Stimulated activated CD4-positive, alpha-beta T cell treated with anti-CD3 and anti-CD28 coated beads, Interleukin-2, amount 100 ng/mL, for 24 hours (primary cell): ENCODE measurements at places on chromosomes 1 and 21.

DNA sequence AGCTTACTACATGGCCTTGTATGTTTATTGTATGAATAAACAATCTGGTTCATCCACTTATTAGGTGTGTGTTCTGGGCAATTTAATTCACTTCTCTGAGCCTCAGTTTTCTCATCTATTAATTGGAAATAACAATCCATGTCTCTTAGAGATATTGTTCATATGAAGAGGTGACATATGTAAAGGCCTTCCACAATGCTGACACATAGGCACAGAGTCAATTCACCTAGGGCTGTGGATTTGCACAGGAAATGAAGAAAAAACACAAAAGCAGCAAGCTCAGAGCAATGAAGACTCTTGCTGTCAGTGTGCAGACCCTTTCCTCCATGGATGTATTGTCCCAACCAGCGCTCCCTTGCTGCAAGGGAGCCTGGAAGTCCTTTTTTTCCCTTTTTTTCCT lies 195.2 kb upstream of the CAMK1G start:
- DNase-seq, result no peak

- DNase-seq, result no peak
These were observed 23.1 kb upstream of the PHTF1 start for GRCh38 chr1:113782406-113782805.

DNA sequence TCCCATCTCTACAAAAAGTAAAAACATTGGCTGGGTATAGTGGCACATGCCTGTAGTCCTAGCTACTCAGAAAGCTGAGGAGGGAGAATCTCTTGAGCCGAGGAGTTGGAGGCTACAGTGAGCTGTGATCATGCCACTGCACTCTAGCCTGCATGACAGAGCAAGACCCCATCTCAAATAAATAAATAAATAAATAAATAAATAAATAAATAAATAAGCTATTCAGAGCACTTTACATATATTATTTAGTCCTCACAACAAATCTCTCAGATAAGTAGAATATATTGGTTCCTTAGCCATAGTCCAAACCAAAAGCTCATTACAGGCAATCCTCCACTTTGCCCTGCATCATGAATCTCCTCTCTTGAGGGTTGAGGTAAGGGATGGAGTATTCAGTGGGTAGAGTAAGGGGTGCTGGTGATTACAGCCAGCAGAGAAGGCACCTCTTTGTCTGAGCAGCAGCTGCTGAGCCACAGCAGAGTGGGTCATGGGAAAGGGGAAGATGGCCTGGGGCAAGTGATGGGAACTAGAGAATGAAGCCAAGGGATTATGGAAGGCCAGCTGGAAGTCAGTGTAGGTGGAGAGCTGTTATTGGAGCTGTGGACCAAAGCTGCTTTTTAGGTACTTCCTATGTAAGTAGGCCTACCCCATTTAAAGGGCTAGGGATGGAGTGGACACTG lies 115.5 kb upstream of the ZNF644 start:
- no peak for DNase-seq

DNA sequence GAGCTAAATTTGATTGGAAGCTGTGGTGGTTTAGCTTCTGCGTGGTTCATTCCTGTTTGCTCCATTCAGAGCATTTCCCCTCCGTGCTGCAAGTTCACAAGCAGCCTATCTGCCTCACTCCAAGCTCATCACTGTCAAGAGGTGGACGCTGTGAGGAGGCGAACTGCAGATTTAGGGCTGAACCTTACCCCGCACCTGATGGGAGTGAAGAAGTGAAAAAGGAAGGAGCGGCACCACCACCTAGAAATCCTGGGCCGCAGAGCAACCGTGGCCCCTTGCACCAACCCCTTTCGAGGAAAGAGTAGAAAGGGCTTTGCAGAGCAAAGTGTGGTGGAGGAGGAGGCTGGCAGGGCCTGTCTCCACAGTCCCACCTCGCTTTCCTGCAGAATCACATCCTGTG lies 117.4 kb downstream of the IER5 start:
- DNase-seq, result no peak

DNA sequence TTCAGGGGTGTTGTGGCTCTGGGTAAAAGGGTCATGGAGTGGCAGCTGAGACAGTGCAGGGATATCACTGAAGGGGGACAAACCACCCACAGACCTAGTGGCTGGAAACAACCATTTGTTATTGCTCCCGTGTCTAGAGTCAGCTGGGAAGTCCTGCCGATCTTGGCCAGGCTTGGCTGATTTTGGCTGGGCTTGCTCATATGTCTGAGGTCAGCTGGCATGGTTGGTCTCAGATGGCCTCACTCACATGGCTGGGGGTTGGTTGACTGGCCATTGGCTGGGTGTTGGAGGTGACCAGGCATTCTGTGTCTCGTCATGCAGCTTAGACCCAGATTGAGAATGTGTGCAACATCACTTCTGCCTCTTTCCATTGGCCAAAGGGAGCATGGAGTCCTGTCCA lies 203.8 kb upstream of the POU3F1 start:
- no peak for DNase-seq

- no peak for DNase-seq
These were observed 27.9 kb downstream of the TNFRSF1B start for GRCh38 chr1:12194666-12195216.

GRCh38 chr1:231507476-231508355 lies 20.8 kb upstream of the TSNAX start:
- no peak for DNase-seq

DNA sequence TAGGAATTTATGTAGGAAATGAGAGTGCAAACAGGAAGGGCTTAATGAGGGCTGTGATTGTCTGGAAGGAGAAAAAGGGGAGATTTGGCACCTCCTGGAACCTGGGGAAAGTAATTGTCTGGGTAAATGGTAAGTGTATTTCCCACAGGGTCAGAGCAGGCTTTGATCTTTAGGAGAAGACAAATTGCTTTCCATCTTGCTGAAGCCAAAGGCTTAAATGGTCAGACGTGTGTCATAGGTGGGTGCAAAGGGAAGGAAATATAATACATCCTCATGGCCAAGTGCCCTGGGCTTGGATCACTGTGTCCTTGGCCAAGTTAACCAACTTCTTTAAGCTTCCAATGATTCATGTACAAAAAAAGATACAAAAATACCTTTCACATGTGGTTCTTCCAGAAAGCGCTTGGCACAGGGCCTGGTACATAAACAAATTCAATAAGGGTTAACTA lies 1.3 kb upstream of the DUSP23 start:
- DNase-seq, result no peak

- no peak for DNase-seq
These were observed 8.5 kb downstream of the CLDN19 start for GRCh38 chr1:42731585-42731984.
